Mammary epithelial cell (primary cell): ENCODE measurements at places on chromosomes 16 and 17.

DNA sequence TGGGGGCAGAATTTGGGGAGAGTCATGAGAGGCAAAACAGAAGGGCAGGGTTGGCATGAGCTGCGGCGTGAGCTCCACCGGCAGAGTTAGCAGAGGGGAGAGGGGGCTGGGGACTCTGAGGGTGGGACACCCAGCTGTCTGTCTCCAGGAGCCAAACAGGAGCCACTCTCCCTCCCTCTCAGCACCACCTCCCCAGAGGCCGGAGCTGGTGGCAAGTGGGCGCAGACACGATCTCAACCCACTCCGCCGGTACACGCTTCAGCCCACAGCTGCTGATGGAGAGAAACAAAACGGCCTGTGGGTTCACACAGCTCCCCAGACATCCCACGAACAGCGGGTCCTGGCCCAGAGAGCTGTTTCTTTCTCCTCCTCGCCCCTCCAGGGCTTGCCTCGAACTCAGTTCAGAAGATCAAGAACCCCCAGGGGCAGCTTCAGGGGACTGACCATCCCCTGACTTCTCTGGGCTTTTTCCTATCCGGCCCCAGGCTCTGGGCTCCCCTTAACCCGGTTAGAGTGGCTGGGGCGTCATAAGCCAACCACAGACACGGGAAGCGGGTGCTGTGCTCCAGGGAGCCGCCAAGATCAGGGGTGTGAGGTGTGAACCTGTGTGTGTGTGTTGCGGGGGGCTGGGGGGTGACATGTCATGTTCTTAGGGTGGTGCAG lies 7.6 kb downstream of the RHBDF2 start:
- no peak for DNase-seq

DNA sequence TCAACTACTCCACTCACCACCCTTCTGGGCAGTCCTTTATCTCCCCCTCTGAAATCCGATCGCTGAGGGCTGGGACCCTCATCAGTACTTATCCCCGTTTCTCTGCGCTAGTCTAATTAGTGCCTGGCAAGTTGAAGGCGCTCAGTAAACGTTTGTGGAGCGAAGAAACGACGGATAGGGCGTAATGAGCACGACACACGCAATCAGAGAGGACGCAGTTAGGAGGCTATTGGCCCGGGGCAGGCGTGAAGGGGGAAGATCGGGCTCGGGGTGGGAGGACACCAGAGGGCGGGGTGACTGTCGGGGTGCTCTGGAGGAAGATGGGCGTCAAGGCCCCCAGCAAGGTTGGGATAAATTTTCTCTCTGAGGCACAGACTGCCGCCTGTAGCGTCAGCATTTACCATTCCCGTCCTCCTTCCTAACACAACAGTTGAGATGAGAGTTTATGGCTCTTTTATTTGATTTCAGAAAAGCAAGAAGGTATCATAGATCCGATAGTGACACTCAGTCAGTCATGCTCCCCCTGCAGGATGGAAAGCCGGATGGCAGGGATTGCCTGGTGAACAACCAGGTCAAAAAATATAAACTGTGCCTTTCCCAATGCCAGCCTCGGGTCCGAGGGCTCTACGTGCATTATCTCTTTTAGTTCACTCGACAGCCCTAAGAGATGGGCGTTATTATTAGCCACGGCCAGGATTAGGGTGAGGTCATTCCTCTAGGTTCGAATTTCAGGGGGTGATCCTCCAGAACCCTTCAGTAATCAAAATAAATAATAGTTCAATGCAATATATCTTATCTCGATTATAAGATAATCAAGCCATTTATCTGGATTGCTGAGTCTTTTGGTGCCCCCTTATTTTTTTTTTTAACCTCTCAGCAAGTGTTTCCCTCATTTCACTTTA lies 9.5 kb upstream of the ARL4D start:
- peak; percentile 72 for DNase-seq

GRCh38 chr17:61616783-61617182 lies 25.8 kb upstream of the NACA2 start:
- DNase-seq: no peak

DNA sequence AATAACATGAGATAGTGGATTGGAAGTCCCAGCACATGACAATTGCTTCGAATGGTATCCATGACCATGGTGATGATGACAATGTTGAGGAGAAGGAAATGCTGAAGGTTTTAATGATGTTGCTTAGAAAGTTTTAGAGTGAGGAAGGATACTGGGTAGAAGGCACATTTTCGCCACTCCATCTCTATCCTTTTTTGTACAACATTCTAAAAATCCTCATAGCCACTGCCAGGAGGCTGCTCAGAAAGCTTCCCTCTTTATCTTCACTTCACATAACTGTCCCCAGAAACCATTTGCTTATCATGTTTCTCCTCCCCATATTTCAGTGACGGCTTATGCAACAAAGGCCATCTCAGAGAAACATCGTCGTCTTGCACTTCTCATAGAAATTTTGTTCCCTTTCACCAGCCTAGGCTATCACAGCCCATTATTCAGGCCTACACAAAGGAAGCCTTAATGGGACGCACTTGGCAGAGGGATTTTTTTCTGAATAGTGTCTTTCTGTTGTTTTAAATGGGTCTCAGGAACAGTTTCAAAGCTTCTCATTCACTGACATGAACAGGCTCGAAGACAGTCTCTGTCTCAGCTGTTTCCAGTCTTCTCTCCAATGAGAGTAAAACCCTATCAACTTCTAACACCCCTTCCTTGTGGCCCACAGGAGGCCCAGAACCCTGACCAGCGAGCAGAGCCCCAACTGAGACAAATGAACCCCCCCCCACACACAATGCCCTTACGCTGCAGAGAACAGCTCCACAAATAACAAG lies 506.7 kb downstream of the HAPSTR1 start:
- DNase-seq: no peak

DNA sequence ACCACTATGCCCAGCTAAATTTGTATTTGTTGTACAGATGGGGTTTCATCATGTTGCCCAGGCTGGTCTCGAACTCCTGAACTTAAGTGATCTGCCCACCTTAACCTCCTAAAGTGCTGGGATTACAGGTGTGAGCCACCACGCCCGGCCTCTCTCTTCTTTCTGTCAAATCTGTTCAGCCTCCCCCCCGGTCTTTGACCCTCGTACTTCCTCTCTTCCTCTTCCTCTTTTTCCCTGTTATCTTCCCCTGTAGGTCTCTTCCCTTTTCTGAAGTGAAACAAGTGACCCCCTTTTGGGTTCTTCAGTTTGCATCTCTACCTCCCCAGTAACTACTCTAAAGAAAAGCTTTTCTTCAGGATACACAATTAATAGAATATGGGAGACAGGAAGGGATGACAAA lies 31.7 kb upstream of the DHX40 start:
- DNase-seq: no peak

GRCh38 chr16:6274351-6274750 lies 1058.3 kb upstream of the RBFOX1 start:
- DNase-seq: no peak

GRCh38 chr17:50649042-50649908 lies 14.6 kb downstream of the ABCC3 start:
- no peak for DNase-seq

DNA sequence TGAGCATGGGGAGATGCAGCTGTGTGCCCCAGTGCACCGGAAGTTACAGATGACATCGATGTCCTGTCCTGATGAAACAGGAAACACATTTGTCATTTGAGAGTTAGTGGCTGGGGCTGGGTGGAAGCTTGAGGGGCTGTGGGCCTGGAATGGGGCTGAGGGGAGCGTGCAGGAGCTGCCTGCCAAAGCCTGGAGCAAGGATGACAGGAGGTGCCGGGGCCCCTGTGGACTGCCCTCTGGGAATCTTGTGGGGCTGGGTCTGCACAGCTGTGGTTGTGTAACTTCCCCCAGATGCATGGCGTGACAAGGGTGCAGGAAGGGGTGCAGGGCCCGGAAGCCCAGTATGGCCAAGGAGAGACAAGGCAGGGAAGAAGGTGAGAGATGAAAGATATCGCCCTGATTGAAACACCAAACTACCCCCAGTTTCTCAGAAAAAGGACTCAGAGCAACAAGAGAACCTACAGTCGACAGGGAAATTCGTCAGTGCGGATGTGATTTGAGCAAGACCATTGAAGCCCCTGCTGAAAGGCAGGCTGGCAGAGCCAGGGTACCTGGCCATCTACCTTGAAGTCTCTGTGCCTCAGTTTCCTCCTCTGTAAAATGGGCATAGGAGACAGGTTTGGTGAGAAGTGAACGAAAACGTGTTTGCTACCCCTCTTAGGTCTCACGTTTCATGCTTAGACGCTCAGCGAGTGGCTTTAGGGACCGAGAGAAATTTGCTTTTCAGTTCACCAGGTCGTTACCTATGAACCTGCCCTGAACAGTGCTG lies 8.8 kb downstream of the MMP25 start:
- no peak for DNase-seq

- peak; percentile 91 for DNase-seq
Measured at GRCh38 chr17:59435238-59435637, 103.8 kb downstream of the YPEL2 start.

DNA sequence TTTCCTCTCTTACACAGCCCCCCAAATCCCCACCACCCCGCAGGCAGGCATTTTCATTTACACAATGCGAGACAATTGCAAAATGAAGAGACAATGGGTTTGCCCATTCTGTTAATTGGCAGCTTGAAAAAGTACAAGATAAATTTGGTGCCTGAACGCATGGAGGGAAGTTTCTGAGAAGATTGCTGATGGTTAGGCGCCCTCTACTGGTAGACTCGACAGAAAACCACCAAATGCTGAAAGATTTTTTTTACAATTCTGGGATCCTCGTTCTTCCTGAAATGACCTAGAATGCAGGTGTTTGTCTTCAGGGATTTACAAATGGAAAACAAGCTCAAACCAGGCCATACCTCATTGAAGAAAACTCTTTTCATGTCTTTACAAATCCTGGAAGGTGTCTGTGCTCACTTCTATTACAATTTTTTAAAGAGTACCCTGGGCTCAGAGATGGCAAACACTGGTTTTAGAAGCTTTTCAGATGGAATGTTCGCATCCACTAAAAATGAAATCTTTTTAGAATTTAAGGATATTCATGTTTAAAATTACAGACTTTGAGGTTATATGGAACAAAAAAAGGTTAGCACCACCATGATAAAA lies 338.5 kb downstream of the PMP22 start:
- DNase-seq: peak; percentile 40

DNA sequence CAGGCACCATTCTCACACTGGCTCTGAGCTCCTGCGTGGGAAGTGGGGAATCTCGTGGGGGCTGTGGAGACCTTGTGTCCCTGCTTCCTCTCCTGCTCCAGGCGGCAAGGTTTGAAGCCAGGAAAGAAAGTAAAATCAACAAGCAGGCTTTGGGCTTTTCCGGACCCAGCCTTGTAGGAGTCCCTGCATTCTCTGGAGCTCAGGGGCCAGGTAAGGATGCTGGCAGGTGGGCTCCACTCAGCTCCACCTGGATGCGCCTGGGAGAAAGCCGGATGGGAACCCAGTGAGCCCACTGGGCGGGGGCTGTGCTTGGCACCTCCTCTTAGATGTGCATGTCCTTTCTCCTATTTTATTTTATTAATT lies 362.5 kb downstream of the SEC14L1 start:
- no peak for DNase-seq

- no peak for DNase-seq
Measured at GRCh38 chr16:24943471-24943870, 71.7 kb downstream of the ARHGAP17 start.

DNA sequence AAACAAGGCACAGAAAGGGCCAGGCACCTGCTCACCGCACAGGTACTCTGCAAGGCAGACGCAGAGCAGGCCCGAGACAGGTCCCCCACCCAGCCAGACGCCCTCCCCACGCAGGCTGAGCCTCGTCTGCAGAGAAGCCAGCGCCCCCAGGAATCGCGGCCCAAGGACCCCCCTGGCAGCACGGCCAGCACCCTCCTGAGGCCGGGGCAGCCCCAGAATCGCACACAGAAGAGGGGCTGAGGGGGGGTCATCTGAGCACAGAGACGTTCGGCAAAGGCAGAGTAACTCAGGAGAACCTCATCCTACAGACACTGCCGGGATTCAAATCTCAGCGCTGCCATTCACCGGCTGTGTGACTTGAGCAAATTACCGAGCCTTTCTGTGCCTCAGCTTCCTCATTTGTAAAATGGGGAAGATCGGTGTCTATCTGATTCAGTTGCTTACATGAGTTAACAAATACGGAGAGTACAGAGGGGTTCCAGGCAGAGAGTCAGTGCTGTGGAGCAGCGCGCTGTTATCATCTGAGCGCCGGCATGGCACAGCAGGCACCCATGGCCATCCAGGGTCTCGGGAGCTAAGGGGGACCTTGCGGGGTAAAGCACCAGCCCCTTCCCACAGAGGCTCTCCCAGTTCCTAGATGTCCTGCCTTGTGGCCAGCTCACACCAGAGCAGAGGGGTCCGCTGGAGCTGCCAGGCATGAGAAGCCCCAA lies 10.4 kb downstream of the EMC6 start:
- no peak for DNase-seq

GRCh38 chr16:68445458-68445857 lies 2.9 kb downstream of the SMPD3 start:
- peak; percentile 58 for DNase-seq

DNA sequence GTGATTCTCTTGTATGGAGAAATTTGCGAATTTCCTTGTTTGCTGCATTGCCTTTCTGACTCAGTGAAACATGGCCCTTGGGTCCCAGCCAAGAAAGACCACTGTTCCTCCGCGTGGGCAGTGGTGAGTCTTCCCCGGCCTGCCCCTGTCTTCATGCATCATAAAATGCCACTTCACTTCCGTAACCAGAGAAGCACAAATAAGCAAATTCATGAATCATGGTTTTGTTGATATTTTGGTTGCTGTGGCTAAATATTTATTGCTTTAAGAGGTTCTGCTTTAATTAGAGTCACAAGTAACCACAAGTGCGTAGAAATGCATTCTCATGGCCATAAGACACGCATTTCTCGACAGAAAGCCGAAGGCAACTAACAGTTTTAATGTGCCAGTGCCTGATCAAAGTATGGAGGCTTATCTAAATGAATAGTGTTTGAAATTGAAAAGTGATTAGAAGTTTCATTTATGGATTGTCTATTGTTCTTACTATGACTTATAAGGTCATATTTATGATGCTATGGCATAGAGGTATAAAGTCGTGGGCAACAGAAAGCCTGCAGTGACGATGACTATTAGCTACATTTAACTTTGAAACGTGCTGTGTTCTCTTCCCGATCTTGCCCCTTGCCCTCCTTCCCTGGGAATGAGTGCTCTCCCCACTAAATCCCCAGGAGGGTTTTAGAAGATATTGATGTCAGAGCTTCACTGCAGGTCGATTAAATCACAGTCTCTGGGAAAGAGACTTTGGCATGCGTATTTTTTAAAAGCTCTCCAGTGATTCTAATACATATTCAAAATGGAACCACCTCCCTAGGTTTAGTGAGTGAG lies 76.0 kb downstream of the WIPI1 start:
- DNase-seq: peak; percentile 57

GRCh38 chr16:19882186-19882585 lies 2.5 kb downstream of the GPRC5B start:
- no peak for DNase-seq

DNA sequence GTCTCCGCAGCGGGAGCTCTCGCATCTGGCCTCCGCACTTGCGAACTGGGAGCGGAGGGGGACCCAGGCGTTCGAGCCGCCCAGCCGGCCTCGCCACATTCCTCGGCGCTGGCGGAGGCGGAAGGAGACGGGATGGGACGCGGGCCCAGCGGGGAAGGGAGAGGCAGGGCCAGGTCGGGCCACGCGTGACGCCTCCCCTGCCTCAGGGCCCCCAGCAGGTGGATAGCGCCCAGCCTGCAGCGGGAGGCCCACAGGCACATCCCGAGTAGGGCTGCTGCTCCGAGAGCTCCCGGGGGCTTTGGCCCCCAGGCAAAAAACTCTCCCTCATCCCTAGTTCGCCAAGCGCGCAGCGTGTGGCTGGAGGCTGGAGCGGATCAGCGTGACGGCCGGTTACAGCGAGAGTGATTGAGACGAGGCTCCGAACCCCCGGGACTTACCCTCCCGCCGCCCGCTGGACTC lies 800 bp downstream of the PLEKHH3 start:
- no peak for DNase-seq

- peak; percentile 85 for DNase-seq
Measured at GRCh38 chr16:83661656-83662055, 146.1 kb upstream of the HSBP1 start.

GRCh38 chr16:8892101-8892575 lies 10.0 kb downstream of the LITAFD start:
- no peak for DNase-seq
